Bronchial epithelial cell (primary cell): ENCODE measurements at places on chromosomes 5 and 9. TPM values are rescaled to one million over a fixed set of nuclear protein-coding genes. Genes with fewer than 3 reads are reported as not detected.

Gene TIGD6
- total RNA-seq, result 5.8 and 6.8 TPM in 2 replicates

Gene ACTBL2
- total RNA-seq, result under 0.01 TPM in 1 of 2 replicates, not detected in the other

- peak; percentile 63 for DNase-seq
These were observed 47.3 kb upstream of the TRMT10B start for GRCh38 chr9:37706290-37706689.

- DNase-seq, result no peak
These were observed 20.1 kb downstream of the SREK1 start for GRCh38 chr5:66164044-66164790.
